ENCODE measurements at places on chromosomes 16 and 17.

GRCh38 chr17:69122065-69122464, 19.6 kb downstream of the ABCA6 start:
- DNase-seq: no peak

DNA sequence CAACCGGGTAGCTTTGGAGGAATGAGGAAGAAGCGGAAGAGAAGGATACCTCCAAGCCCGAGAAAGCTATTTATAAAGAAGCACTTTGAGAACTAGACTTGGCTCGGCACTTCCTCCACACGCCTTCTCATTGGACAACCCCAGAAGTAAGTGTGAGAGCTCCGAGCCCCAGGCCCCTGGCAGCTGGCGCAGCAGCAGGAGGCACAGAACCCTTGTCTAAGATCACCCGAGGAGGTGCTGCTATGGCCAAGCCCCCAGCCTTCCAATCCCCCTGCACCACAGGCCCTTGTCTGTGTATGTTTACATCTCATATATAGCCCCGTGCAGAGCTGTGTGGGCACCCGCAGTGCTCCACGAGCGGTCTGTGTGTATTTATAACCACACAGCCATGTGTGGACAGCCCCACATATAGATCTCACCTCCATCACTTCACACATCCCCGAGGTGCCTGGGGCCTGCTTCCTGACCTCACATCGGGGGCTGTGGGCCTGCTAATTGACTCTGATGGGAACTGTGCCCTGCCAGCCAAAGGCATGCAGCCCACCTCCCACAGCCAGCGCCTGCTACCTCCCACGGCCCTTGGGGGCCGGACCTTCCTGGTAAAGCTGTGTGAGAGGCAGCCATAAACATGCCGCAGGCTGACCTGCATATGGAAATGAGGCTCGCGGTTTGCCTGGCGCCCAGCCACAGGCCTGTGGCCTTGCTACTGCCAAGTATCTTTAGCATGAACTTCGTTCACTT, 96.1 kb downstream of the C17orf67 start:
- DNase-seq: no peak

DNA sequence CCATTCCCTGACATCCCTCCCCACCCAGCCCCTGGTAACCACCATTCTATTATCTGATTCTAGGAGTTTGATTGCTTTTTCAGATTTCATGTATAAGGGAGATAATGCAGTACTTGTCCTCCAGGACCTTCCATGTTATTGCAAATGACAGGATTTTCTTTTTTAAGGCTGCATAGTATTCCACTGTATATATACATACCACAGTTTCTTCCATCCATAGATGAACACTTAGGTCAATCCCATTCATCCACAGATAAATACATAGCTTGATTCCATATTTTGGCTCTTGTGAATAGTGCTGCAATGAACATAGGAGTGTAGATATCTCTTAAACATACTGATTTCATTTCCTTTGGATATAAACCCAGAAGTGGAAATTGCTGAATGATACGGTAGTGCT, 183.3 kb downstream of the CEP112 start:
- DNase-seq: no peak

- peak; percentile 87 for DNase-seq
Measured at GRCh38 chr17:7841396-7841914, 7.4 kb downstream of the KDM6B start.

DNA sequence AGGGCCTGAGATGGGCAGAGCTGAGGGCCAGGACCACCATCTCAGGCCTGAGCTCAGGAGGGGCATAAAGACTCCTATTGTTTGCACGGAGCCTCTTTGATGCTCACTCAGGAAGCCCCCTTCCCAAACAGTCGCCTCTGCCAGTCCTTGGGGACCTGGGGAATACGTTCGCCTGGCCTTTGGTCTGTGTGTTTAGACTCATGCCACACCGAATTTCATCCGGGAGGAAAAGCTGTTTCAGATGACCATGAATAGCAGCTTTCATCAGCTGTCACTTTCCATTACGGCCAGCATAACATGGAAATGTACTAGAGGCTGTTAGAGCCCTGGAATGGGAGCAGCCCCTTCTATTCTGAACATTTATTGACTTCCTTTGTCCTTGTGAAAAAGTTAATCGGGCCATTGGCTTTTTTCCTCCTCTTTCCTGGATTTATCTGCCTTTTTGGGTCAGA, 139.0 kb downstream of the HS3ST3A1 start:
- DNase-seq: no peak

- DNase-seq: no peak
Measured at GRCh38 chr17:40329839-40330794, 21.1 kb downstream of the RARA start.

DNA sequence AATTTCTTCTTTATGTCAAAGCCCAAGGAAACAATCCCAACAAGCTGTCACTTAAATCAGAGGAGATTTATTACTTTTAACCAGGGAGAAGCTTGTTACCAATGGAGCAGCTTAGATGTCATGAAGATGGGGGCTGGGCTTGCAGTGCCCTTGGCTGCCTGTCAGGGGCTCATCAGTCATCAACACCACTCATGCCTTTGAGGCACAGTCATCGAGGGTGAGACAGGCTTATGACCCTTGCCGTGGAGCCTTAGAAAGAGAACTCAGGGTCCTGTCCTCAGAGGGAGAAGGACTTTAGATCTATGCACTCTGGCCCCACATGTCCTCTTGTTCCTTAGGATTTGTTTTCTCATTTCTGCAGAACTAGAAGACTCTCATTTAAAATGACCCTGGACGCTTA, 318.3 kb downstream of the CBLN1 start:
- DNase-seq: no peak

- DNase-seq: peak; percentile 45
Measured at GRCh38 chr17:56891751-56892150, 22.1 kb downstream of the TRIM25 start.

- no peak for DNase-seq
Measured at GRCh38 chr17:81428948-81429774, 33.9 kb downstream of the BAHCC1 start.

GRCh38 chr17:77420804-77421629, 280.2 kb downstream of the SEC14L1 start:
- no peak for DNase-seq

DNA sequence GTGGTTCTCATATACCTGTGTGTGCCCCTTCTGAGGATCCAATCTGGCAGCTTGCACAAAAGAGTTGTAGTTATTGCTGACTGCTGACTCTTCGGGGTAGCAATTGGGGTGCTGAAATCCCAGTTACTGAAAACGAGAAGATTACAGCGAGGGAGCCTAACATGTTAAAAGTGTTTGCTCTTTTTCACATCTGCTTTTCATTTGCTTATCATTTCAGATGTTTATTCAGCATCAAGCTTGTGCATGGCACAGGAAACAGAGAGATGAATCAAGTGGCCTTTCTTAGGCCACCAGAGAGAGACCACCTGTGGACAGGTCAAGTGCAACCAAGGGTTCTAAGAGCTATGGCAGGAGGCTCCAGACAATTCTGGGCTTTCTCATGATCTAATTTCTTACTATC, 16.9 kb downstream of the DHRS7B start:
- DNase-seq: no peak

DNA sequence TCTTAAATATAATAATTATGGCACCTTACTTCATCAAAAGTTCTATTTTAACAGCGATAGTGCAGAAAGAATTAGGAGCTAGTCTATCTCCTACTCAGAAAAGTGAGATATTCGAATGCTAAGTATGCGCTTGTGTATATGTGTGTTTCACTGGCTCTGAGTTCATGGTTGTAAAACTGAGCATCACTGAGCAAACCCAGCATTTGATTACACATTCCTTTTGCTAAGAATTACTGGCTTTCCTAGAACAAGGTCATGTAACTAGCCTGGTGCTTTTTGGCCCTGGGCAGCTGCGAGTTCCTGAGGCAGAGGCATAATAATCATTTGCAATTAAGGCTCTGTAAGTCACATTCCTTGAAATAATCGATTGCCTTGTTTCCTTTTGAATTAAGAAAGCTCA, 157.2 kb downstream of the SNX29 start:
- DNase-seq: no peak

GRCh38 chr17:27612160-27612770, 18.7 kb upstream of the LGALS9 start:
- no peak for DNase-seq

DNA sequence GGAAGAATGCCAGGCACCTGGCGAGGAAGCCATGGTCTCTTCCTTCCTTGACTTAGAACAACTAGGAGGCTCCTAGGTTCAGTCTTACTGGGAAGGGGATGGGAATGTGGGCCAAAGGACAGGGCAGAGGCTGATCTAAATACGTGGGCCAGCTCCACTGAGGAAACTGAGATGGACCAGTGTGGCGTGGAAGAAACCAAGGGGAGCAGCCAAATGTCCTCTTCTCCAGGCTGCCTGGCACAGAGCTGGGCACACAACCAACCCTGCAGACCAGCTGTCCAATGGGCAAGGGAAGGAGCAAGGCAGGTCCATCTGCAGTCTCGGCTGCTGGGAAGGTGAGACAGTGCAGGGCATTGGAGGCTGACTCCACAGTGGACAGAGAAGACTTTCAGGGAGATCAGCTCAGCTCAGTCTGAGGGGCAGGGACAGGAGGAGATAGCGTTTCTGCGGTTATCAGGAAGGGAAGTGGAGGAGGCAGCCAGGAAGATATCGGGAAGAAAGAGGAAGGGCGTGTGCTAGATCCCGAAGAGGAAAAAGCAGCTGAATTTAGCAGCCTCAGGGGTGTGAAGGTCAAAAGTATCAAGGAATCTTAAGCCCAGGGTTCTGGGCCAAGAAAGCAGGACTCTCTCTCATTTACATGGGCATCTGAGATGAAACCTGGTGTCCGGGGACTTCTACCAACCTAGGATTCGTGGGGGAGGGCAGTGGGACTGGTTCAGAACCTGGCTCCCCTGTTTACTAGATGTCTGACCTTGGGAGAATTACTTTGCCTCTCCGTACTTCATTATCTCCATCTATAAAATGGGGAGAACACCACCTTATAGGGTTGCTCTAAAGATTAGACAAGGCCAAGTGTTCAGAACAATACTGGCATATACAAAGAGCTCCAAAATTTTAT, 1.8 kb downstream of the KIFC3 start:
- DNase-seq: no peak

- no peak for DNase-seq
Measured at GRCh38 chr17:70120425-70120824, 45.4 kb downstream of the KCNJ16 start.

DNA sequence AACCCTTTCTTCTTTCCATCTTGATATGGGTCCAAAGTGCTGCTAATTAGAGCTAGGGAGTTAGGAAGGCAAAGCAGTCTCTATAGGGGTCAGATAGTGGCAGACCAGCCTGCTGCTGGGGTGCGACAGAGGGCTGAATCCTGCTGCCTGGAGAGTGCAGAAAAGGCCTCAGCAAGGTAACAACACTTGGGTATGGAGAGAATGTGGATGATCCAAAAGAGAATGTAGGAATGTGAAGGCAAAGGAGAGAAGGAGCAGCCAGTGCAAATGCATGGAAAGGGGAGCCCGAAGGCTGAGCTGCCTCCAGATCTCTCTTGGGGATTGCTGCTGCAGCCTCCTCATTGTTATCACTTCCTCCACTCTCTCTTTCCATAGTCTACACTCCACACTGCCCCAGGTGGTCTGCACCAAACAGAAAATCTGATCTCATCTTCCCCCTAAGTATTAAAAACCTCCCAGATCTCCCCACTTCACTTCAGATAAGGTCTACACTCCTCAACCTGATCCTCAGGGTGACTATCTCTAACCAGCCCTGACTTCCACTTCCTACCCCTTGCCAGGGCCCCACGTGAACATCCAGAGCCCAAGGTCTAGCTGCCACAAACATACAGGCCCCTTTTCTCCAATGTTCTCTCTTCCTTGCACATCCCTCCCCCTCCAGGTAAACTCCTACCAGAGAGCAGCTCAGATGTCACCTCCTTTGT, 28.8 kb downstream of the TOM1L2 start:
- DNase-seq: no peak

DNA sequence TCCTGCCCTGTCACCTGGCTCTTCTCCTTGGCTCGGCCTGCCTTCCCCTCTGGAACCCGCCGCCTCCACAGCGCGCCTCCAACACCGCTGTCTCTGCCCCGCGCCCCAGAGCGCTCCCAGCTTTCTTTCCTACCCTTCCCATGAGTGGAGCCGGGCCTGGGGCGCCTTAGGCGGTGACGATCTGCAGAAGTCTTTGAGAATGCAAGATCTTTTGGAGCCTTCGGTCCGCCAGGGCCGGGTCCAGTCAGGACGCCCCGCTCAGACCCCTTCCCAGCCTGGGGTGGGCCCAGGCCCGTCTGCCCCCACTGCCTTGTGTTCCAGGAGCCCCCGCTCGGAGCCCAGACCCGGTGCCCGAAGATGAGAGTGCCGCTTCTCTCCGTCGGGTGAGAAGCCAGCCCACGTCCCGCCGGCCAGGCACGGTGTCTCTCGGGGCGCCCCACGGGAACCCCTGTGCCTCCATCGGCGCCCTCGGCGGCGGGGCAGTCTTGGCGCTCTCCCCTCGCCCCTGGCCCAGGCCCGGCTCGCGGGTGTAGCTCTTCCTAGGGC, 40.0 kb downstream of the MRM1 start:
- DNase-seq: no peak

DNA sequence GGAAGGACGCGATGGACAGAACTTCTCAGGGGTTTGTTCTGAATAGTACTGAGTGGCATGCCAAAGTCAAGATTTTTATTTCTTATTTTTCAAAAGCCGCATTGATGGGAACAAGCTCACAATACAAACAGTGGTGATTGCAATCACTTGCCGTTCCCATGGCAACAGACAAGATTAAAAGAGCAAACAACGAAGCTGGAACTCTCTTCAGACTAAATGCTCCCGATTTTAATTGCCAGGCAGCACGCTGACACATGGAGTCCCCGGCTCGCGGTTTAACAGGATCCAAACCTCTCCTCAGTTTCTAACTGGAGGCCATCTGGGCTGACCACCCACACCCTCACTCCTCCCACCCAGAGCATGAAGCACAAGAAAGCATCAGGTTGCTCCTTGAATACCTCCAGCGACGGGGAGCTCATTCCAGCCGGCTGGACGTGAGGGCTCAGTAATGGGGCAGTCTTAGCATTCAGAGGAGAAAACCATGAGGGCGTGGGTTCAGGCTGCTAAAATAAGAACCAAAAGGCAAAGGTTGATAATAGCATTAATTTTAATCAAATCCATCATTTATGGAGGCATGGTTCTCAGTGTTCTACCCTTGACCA, 41.5 kb downstream of the AIPL1 start:
- no peak for DNase-seq

DNA sequence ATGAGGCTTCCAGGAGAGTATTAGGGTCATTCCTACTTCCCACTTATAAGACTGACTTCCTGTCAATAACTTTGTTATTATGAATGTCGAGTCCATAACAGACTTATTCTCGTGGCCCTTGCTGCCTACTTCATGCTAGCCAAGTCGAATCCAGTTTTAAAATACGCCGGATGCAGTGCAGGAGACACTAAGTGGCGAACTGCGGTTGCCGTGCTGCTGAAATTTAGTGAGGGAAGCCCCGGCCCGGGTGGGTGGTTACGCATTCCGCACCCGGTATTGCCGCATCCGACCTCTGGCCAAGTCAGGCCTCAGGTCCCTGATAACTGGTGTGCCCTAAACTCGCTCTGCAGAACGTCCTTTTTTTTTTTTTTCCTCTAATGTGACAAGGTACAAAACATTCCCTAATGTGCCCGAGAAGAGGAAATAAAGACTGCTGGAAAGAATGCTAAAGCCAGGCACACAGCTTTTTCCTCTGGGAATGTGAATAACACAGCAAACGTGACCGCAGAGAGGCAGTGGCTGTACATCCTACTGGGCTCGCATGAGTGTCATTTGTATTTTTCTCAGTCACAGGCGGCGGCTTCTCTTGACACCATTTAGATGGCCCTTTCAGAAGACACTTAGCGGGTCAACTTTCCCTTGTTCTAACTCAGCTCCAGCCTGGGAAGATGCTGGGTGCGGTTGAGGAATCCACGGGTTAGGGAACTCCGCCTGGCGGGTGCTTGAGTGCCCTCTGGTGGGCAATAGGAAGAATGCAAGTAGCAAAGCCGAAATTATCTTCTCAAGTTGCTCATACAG, 7.1 kb upstream of the AKTIP start:
- DNase-seq: no peak

Measured in stimulated activated CD4-positive, alpha-beta T cell treated with anti-CD3 and anti-CD28 coated beads, Interleukin-12 subunit alpha, Interleukin-12 subunit beta, amount 100 ng/mL, for 24 hours (primary cell).